ENCODE measurements at places on chromosomes 6 and 20.

- DNase-seq: no peak
Measured at GRCh38 chr6:125013938-125014660, 51.9 kb downstream of the RNF217 start.

- no peak for DNase-seq
Measured at GRCh38 chr20:11734431-11734830, 183.3 kb upstream of the BTBD3 start.

DNA sequence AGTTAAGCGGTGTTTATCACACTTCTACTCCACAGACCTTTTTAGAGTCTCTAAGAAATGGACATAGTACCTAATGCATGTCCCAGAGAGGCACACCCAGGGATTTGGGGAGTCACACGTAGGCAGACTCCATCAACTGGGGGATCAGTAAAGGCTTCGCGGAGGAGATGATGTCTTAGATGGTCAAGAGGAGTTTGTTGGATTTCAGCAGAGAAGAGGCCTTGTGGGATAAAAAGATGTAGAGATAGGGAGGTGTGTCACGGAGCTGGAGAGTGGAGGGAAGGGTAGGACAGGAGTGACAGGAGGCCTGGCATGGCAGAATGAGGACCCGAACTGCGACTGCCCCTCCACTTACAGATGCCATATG is 9.1 kb downstream of the DYNLRB1 start:
- no peak for DNase-seq

GRCh38 chr20:59299945-59300332 is 472 bp upstream of the EDN3 start:
- no peak for DNase-seq

- no peak for DNase-seq
Measured at GRCh38 chr20:7687065-7687464, 253.2 kb downstream of the HAO1 start.

GRCh38 chr20:59530782-59531181 is 73.6 kb upstream of the PHACTR3 start:
- no peak for DNase-seq

GRCh38 chr6:79392094-79392493 is 145.1 kb downstream of the LCA5 start:
- no peak for DNase-seq

DNA sequence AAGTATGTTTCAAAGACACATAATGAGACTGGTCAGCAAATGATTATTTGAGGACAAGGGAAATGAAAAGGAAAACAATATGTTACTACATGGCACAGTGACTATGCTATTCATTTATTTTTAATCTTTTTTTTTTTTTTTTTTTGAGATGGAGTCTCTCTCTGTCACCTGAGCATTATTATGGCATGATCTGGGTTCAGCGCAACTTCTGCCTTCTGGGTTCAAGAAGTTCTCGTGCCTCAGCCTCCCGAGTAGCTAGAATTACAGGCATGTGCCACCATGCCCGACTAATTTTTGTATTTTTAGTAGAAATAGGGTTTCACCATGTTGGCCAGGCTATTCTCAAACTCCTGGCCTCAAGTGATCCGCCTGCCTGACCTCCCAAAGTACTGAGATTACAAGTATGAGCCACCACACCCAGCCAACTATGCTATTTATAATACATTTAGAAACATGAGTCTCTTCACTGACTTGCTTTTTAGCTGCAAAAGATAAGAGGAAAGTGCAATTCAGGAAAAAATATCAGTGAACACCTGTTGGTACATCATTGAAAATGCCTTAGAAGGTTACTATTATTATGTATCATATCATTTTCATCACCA is 3.4 kb downstream of the CALHM4 start:
- no peak for DNase-seq

DNA sequence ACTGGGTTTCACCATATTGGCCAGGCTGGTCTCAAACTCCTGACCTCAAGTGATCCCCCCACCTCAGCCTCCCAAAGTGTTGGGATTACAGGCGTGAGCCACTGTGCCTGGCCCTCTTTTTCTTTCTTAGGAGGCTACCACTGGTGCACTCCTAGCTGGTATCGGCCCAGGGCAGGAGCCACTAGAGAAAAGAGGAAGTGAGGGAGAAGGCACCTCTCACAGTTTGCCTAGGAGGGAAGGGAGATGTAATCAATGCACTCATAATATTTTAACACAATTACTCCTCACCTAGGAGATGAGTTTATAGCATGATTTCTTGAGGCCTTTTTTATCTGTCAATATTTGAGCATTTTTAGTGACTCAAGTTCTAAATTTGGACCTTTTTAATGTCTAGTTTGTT is 189.0 kb upstream of the SOX4 start:
- DNase-seq: no peak

GRCh38 chr6:125792680-125793079 is 1.9 kb downstream of the NCOA7 start:
- no peak for DNase-seq

- peak; percentile 23 for DNase-seq
Measured at GRCh38 chr6:20212392-20213111, at the start of gene MBOAT1. Gene MBOAT1 (minus strand): TSS chr6:20212469. CDS start chr6:20212234, 235 bp downstream.

DNA sequence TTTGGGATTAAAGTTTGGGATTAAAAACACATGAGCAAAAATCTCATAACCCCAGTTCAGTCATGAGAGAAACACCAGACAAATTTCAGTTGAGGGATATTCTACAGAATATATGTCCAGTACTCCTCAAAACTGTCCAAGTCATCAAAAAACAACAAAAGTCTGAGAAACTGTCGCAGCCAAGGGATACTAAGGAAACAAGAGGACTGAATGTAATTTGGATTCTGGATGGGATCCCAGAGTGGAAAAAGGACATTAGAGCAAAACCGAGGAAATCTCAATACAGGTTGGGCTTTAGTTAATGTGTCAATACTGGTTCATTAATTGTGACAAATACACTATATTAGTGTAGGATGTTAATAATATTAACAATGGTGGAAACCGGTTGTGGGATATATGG is 219.3 kb downstream of the BCKDHB start:
- no peak for DNase-seq

GRCh38 chr6:160278786-160279310 is 20.2 kb upstream of the SLC22A2 start:
- no peak for DNase-seq

DNA sequence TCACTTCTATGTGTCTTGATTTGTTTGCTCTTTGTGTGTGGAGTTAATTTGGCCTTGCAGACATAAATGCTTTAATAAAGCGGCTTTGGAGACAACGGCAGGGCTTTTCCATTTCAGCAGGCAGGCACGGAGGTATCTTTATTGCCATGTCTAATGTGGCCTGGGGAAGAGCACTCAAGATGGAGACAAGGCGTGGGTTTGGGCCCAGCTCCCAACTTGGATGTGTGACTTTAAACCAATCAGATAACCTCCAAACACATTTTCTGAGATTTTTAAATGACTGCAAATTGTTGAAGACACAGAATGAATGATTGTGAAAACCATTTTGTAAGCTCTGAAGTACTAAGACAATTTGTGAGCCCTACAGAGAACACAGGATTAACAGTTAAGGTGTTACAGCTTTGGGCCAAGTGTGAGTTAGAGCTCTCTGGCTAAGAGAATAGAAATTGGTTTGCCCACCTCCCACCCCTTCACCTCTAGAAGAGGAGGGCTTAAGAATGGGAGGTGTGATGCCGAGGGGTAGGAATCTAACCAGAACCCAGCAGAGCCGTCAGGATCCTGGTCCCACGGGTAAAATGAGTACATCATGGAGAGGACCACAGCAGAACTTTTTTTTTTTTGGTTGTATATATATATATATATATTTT is 9.0 kb downstream of the DYNLT1 start:
- DNase-seq: no peak

GRCh38 chr6:143271024-143271423 is 179.5 kb downstream of the ADAT2 start:
- no peak for DNase-seq

DNA sequence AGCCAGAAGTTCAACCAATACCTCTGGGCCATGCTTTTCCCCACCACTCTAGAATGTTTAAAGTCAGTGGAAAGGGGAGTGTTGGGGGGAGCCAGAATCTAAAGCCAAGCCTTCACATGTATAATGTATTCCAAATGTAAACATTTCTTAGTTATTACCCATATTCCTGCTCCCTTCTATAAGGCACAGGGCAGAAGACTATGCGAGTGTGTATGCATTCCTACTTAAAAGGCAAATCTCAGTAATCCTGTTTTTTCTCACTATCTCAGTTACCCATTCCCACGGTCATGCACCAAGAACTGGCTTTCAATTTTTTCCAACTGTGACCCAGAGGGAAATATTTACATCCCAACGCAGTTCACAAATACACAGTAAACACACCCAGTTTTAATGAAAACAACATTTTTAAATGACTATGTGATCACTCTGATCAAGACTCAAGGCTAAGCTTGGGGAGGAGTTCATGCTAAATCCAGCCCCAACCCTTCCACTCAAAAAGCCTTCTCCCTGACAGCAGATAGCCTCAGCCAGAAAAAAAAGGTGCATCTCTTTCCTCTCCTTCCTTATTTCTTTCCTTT is 57.5 kb downstream of the EPB41L2 start:
- DNase-seq: no peak

GRCh38 chr20:44849703-44850102 is 35.8 kb upstream of the YWHAB start:
- DNase-seq: no peak

DNA sequence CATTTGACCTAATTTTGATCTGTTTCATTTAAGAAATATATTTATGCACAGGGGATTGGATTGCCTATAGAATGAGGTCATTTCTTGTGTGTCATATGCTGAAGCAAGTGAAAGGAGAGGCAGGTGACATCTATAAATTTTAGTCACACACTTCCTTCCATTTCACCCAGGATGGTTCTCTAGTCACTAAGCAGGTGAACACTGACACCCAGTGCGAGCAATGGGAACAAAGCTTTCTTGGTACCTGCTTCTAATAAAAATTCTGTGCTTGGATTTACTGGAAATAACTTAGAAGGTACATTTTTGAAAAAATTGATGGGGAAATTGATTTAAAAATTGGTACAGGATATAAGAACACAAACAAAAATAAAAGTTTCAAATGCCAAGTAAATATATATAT is 66.9 kb upstream of the MC3R start:
- DNase-seq: no peak

GRCh38 chr6:14706378-14706929 is 539.4 kb upstream of the JARID2 start:
- DNase-seq: peak; percentile 76

GRCh38 chr6:41900861-41901260 is 5.7 kb upstream of the USP49 start:
- DNase-seq: no peak

GRCh38 chr6:118992186-118992795 is 57.3 kb upstream of the MCM9 start:
- no peak for DNase-seq

DNA sequence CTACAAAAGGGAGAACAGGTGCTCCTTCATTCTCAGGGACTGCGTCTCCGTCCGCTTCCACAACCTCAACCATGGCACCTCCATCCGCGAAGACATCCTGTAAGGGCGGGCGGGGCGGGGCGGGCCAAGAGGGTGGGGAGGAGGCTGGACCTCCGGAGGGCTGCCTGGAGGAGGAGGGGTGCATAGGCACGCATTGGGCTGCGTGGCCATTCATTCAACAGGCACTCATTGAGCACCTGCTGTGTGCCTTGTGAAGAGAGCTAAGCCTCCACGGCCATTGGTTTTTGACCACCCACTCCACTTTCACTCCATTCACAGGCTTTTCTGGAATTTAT is 435 bp downstream of the ZSWIM3 start:
- DNase-seq: no peak

DNA sequence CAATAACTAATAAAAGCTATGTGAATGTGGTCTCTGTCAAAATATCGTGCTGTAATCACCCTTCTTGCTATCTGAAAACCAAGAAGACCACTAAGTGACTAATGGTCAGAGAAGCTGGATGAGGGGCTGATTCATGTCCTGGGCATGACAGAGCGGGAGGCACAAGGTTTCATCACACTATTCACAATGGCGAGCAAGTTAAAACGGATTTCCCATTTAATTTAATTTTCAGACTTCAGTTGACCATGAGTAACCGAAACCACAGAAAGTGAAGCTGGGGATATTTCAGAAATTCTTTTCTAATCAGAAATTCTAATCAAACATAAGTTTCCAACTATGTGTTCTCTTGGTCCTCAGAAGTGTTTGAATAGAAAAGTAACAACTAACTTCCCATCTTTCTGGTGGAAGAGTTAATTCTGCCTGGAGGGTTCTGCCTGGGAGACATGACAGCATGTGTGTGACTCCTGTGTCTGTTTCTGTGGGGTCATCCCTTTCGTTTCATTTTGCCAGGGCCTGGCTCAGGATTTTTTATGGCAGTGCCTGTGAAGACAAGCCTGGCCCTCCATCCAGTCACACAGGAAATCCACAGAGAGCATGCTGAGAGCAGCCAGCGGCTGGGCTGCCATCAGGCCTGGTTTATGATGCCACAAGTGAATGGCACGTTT is 98.9 kb downstream of the FAM120B start:
- no peak for DNase-seq

- no peak for DNase-seq
Measured at GRCh38 chr6:14499841-14500240, 382.3 kb downstream of the CD83 start.

GRCh38 chr6:27161115-27161514 is 86.4 kb upstream of the PRSS16 start:
- DNase-seq: no peak

DNA sequence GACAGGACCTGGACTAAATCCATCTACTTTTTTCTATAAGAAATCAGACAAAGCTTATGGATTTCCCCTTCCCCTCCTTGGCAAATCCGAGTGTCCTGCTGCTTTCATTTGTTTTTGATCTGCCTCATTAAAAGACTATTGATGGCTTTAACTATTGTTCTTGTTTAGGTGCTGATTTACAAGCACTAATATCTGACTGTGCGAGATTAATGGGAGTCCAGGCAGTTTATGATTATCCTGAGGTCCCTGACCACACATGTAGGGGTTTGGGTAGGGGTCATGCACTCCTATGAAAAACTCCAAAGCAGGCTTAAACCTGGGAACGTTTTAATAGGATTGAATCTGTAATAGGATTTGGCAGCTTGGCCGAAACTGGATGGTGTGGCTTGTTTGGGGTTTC is 317.5 kb upstream of the POU3F2 start:
- no peak for DNase-seq

DNA sequence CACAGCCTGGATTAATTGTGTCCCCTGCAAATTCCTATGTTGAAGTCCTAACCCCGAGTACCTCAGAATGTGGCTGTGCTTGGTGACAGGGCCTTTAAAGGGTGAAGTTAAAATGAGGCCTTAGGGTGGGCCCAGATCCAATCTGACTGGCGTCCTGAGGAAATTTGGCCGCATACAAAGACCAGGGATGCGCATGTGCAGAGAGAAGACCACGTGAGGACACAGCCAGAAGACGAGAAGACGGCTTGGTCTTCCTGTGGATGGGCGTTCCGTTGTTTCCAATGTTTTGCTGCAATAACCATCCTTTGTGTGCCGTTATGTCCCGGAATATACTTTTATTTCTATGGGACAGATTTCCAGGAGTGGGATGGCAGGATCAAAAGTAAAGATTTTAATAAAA is 40.9 kb upstream of the SLC22A2 start:
- no peak for DNase-seq

Measured in stimulated activated CD4-positive, alpha-beta T cell treated with anti-CD3 and anti-CD28 coated beads, Interleukin-2, amount 100 ng/mL, for 4 hours (primary cell).